GM12891 (cell line): ENCODE measurements at places on chromosomes 1 and 21.
A peak's percentile ranks its signal among the peaks of the same experiment; 100 is the strongest.

- DNase-seq: no peak
Observed at GRCh38 chr1:221719987-221720386, 21.9 kb downstream of the DUSP10 start.

GRCh38 chr1:241586905-241587512 is 53.2 kb downstream of the CHML start:
- no peak for DNase-seq

DNA sequence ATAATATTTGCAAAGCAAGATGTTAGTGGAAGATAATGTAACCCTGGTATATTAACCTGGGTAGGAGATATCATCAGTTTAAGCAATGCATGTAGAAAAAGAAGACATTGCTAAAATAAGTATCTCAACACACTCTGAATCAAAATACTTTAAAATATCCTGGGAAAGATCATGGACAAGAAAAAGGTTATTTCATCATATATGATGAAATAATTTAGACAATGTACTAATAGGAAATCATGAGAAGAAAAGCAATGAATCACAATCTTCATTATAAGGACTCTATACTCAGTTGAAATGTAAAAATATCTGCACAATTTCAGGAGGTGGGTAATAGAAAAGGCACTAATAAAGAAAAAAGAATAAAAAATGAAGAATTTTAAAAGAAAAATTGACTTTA is 158.8 kb downstream of the KCNT2 start:
- no peak for DNase-seq

DNA sequence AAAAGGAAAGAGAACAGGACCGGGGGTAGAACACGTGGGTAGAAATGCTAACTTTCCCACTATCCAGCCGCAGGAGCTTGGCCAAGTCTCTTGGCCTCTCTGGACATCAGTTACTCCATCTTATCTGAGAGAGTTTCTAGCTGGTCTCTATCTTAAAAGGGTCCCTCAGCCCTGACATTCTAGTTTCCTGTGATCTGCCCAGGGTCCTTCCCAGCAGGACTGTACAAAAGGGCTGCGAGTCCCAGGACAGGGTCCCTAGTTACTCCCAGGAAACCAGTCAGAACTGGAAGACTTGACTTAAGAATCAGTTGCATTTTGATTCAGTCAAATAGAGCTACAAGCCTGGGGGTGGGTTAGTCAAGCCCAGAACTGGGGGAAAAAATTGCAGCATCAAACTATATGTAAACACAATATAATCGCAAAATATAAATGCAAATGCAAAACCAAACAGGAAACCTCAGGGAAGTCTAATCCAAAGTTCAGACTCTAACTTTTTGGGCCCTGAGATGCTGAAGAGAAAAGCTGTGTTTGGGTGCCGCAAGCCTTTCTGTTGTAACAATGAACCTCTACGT is 2.9 kb downstream of the ASAP3 start:
- no peak for DNase-seq

- DNase-seq: no peak
Observed at GRCh38 chr1:92843429-92844352, 11.9 kb downstream of the RPL5 start.

DNA sequence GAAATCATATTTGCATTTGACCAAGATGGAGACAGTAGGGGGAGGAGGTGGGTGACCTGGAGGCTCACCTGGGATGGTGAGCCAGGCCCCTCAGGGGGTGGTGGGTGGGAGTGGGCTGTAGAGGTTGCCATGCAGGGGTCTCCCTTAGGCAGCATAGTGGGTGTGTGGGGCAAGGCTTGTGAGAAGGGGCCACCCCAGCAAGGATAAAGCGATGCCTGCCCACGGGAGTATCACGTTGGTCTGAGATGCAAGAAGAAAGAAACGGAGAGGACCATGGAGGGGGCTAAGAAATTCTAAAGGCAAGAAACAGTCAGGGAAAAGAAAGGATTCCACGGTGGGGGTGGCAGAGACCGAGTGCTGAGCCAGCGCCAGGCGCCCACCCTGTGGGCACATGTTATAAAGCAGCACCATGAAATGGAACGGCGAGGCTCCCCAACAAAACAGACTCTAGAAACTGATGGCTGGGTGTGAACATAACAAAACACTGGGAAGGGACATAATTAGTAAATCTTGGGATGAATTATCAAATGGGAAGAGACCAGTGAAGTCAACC is 11.7 kb upstream of the C2CD2 start:
- DNase-seq: no peak

- no peak for DNase-seq
Observed at GRCh38 chr21:29077651-29078090, 4.2 kb upstream of the CCT8 start.

- DNase-seq: no peak
Observed at GRCh38 chr1:174451408-174451807, 3.6 kb downstream of the GPR52 start.

DNA sequence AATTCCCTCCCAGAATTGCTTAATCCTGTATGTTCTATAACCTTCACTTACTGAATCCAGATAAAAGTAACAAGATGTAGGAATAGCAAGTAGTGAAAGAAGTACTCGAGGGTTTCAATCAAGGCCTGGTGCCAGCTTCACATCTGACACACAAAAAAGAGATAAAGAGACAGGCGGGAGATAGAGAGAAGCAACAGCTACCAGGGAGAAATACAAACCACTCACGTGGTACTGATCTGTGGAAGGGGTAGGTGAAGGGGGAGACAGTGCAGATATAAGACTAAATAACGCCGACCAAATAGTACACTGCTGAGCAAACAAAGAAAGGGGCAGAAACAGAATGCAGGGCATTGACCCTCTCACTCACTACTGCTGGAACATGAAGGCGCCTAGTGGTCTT is 295.2 kb downstream of the NEGR1 start:
- no peak for DNase-seq

GRCh38 chr1:119327450-119328155 is 41.0 kb upstream of the HAO2 start:
- DNase-seq: no peak

GRCh38 chr21:29295066-29295650 is 3.6 kb upstream of the BACH1 start:
- no peak for DNase-seq

- no peak for DNase-seq
Observed at GRCh38 chr1:25065321-25065721, 135.2 kb upstream of the RUNX3 start.

GRCh38 chr1:77514921-77515776 is 167.3 kb downstream of the ZZZ3 start:
- DNase-seq: no peak

- DNase-seq: no peak
Observed at GRCh38 chr1:108142773-108143394, 57.3 kb downstream of the SLC25A24 start.

DNA sequence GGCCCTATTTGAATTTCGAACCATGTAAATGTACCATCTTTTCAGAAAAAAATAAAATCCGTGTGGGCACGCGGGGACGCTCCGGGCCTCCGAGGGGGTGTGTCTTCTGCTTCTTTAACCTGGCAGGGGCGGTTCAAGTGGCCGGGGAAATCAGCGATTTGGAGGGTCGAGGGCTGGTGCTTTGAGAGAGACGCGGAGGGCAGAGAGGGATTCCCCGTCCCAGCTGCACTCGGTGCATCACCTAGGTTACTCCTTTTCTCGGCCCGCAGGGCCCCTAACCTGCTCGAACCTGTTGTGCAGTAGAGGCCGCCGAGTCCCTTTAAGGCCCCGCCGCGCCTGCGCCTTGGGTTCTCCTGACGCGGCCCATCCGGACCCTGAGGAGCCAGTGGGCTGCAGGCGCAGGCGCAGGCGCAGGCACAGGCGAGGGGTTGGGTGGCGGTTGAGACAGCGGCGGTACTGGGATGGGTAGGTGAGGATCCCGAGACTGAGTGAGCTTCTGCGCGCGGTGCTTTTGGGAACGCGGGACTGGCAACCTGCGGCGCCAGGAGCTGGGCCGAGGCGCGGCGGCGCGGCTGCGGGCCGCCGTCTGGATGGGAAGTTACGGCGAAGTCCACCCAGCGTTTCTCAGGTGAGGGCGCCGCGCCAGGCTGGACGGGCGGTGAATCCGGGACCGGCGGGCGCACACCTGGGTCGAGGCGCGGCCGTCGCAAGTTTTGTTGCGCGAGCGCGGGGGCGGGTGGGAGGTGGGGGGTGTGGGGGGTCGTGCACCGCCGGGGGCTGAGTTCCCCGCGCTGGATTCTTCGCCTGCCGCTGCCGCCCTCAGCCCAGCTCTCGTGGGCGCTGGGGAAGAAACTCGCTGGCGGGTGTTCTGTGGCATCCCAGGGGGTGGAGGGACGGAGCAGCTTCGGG is at the start of gene NBPF3:
NBPF3 (plus strand) TSS at position 417 of the 909 bp plus-strand sequence. CDS start 4,950 bp downstream, outside the sequence.
- DNase-seq: peak; percentile 70

- no peak for DNase-seq
Observed at GRCh38 chr1:22627331-22627730, 9.1 kb upstream of the C1QA start.

DNA sequence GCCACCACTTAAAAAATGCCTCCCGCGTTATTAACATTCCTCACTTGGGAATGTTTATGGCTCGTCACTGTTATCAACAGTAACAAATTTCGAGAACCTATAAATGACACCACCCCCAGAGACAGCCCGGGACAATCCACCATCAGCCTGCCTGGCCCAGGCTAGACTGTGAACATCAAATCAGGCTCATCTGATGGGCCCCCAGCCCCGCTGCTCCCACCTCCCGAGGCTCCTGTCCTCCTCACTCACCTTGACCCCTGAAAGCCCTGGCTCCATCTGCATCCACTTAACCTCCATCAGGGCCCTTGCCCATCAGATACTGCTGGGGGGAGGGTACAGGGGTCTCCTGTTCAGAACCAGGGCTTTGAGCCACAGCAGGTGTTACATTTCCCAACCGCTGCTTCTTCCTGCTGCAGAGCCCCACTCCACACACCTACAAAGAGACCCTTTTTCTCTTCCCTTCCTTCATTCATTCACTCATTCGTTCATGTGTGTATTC is 156.5 kb upstream of the VAMP3 start:
- no peak for DNase-seq

DNA sequence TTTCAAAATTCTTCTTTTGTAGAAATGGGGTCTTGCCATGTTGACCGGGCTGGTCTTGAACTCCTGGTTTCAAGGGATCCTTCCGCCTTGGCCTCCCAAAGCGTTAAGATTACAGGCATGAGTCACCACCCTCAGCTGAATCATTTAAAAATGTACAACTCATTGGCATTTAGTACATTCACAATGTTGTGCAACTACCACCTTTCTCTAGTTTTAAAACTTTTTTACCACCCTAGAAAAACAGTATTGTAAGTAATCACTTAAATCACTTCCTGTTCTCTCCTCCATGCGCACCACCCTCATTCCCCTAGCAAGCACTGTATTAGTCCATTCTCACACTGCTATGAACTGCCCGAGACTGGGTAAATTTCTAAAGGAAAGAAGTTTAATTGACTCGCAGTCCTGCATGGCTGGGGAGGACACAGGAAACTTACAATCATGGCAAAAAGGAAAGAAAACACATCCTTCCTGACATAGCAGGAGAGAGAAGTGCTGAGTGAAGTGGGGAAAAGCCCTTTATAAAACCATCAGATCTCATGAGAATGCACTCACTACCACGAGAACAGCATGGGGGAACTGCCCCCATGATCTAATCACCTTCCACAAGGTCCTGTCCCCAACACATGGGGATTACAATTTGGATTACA is 14.4 kb upstream of the THEM5 start:
- DNase-seq: no peak

DNA sequence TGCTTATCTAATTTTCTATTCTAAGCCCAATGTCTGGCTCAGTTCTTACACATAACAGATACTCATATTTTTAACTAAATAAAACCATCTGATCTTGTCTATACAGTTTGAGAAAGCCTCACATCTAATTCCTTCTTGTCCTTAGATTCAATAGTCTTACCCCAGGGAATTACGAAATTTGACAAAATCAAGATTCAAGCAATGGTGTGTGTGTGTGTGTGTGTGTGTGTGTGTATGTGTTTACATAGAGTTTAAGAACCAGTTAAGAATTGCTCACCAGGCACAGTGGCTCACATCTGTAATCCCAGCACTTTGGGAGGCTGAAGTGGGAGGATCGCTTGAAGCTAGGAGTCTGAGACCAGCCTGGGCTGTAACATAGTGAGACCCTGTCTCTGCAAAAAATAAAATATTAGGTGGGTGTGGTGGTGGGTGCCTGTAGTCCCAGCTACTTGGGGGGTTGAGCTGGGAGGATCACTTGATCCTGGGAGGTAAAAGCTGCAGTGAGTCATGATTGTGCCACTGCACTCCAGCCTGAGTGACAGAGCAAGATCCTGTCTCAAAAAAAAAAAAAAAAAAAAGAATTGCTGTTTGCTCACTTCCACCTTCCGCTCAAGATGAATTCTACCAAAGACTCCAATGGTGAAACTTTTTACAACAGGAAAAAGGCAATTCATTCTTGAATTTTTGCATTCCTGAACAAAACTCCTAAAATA is 6.2 kb downstream of the WDR64 start:
- no peak for DNase-seq

GRCh38 chr1:76824106-76824505 is 43.2 kb upstream of the ST6GALNAC5 start:
- DNase-seq: no peak
